Stimulated activated CD8-positive, alpha-beta memory T cell treated with anti-CD3 and anti-CD28 coated beads, Interleukin-12 subunit alpha, Interleukin-12 subunit beta, amount 100 ng/mL, for 1 hour (primary cell): ENCODE measurements at places on chromosomes 7 and 10.

GRCh38 chr7:828793-829561, 3.3 kb upstream of the SUN1 start:
- DNase-seq: no peak

GRCh38 chr10:83448013-83448412, 691.3 kb upstream of the GHITM start:
- no peak for DNase-seq

DNA sequence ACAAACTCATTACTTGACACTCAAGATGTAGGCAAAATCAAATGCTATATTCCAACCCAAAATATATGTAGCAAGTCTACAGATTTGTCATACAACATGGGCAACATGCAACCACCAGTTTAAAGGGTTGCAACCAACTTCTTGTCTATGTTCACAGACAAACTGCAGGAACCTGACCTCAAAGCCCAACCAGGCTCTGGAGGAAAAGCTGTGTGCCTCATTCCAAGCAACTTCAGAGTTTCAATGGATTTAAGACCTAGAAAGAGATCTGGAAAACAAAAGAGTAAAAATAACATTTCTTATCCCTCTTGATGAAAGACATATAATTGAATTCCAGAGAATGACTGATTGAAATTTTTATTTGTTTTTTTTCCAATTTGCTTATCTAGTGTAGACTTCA, 300.5 kb upstream of the ETV1 start:
- DNase-seq: no peak

DNA sequence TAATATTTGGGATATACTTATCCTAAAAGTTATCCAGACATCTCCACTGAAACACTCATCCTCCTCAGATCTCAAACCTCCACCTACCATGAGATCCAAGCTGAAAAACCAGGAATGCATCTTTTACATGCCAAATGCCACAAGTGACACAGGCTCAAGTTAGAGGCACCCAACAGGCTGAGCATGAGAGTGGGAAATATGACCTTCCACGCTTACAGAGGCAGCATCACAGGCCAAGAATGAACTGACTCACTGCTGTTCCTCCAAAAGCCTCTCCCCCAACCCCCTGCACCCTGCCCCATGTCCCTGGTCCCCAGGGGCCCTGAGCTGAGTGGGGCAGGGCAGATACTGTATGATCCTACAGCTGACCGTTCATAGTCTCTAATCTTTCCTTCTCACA, 4.8 kb upstream of the MTPAP start:
- DNase-seq: no peak

GRCh38 chr7:100812729-100813128, 14.6 kb downstream of the EPHB4 start:
- DNase-seq: no peak

DNA sequence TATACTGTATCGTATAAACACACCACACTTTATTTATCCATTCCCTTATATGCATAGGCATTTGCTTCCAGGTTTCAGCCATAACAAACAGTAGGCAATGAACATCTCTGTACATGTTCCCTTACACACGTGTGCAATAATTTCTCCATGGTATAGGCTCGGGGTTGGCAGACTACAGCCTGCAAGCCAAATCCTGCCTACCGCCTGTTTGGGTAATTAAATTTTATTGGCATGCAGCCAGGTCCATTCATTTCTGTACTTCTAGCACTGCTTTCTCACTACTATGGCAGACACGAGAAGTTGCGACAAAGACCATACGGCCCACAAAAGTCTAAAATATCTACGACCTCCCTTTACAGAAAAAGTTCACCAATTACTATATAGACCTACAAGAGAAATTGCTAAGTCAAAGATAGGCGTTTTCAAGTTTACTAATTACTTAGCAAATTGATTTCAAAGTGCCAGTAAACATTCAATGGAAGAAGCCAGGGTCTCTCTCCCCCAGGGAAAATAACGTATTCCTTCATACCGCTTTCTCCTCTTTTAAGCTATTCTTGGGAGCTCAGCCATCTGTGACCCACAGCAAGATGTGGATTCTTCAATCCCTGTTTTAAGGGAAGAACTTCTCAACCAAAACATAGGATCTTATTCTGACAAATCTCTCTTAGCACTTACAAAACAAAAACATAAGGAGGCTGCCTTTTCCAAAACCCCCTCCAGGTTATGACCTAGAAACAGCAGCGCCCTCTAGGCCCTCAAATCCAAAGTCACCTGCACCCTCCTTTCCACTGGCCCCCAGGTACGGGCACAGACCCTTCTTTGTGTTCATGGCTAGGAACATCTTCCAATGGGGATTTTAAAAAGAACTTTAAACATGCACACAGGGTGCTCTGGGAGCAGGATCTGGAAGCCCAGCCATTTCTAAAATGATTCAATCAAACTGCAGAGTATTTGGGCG, 100.5 kb downstream of the FGFR2 start:
- DNase-seq: no peak

DNA sequence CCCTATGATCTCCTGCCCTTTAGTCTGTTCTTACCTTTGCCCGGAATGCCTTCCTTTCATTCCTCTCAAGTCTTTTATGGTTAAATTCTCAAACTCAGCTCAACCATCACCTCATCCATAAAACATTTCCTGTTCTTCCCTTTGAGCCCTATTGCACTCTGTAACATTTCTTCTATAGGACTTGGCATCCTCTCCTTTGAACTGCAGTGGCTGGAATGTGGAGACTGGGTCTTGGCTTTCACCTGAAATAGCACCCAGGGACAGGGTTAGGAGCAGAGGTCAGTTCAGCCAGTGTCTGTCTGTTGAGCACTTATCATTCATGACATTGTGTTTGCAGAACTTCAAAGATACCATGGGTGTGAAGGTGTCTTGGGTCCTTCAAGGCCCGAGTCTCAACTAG, 7.2 kb downstream of the NFE2L3 start:
- no peak for DNase-seq

GRCh38 chr10:103617602-103618385, 124.3 kb downstream of the NEURL1 start:
- DNase-seq: no peak

DNA sequence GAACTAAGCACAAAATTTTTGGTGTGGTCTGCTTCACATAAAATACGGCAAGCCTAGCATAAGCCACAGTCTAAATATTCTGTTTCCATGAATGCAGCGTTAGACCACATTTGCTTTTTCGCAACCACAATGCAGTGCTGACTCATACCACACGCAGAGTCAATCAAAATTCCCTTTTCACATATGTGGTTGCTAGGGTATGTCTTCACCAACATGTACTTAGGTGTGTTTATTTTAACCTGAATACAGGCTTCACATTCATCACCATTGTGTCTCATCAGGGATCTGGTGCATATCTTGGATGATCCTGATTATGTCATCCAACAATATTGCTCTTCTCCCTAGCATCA, 90.8 kb downstream of the CHN2 start:
- peak; percentile 20 for DNase-seq

GRCh38 chr10:79285315-79286197, 61.7 kb upstream of the PPIF start:
- no peak for DNase-seq

DNA sequence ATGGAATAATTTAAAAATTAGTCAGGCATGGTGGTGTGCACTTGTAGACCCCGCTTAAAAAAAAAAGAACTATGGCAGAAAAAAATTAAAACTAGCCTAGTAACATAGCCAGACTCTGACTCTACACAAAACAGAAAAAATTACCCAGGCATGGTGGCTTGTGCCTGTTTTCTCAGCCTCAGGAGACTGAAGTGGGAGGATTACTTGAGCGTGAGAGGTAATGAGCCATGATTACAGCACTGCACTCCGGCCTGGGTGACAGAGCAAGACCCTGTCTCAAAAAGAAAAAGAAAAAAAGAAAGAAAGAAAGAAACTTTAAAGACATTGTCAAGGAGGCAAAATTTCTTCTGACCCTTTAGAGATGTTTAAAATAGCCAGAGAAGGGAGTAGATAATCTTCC, 109.0 kb upstream of the TMEM106B start:
- no peak for DNase-seq

- DNase-seq: no peak
Observed at GRCh38 chr7:150972023-150972468, 6.1 kb downstream of the KCNH2 start.

GRCh38 chr10:77608281-77608680, 29.3 kb downstream of the KCNMA1 start:
- DNase-seq: no peak

DNA sequence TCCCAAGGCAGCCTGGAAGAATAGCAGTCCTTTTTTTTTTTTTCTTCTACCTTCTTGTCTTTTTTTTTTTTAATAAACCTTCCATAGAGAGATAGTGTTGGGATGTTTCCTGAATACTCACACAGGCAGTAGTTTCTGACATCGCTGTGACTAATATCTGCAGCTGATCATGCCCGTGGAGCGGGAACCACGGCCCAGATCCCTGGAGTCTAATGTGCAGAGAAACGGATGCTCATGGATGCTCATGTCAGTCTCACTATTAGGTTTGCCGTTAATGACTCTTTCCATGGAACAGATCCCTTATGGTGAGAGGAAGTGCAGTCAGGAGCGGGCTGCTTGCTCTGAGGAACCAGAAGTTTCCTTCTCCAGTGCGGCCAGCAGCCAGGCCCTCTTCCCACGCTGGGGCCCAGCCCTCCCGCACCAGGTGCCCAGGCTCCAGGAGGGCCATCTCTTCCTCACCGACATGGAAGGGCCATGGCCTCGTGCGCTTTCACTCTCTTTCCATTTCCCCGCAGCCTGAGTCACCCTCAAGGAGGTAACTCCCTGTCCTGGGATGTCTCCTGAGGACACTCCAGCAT, 132.5 kb downstream of the WDR37 start:
- DNase-seq: no peak

DNA sequence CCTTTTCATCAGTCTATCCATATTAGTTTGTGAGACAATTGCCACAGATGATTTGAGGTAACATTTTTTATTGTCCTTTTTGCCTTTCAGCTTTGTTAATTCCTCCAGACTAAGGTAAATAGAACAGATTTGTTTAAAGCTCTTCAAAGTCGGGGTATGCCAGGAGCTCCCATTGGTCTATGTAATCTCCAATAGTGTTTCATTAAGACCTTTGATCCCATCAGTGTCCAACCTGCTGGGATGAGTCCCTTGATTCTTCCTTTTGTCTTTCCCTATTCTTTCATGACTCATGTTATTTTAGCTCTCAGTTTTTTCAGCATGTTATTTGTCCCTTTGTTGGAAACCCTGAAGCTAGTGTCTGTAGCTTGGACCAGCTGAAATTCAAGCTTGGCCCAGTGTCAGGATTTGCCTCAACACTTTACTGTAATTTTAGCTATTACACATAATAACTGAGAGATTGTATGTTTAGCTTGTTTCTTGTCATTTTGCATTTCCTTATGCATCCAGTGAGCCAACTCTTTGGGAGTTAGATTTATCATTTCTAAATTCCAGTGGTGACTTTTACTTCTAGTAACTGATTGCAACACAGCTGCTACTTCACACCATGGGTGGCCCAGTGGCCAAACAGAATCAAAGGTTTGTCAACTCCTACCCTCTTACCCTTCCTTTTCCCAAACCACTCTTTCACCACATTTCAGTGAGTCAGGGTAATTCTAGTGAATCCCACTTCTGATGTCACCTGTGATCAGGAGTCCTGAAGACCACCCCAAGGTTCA, 15.3 kb downstream of the AGBL3 start:
- no peak for DNase-seq

GRCh38 chr10:129960481-129961156, 3.5 kb downstream of the EBF3 start:
- DNase-seq: no peak

- no peak for DNase-seq
Observed at GRCh38 chr7:155375337-155376277, 77.9 kb downstream of the INSIG1 start.

GRCh38 chr10:121694327-121694965, 96.2 kb upstream of the FGFR2 start:
- DNase-seq: no peak

DNA sequence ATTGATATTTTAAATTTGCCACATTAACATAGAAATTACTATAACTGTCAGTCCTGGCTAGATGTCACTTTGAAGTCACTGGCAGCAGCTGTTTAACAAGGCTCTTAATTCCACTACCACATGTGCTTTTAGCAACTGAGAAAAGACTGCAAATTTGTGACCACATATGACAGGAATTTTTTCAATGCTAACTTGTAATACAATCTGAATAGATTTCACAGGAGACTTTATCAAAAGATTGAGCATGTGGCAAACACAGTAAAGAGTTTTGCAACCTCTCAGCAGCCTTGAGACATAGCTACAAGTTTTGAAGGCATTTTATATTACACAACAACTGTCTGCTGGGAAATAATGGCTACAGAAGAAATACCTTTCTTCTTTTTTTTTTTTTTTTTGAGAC, 73.0 kb downstream of the MICU1 start:
- no peak for DNase-seq

DNA sequence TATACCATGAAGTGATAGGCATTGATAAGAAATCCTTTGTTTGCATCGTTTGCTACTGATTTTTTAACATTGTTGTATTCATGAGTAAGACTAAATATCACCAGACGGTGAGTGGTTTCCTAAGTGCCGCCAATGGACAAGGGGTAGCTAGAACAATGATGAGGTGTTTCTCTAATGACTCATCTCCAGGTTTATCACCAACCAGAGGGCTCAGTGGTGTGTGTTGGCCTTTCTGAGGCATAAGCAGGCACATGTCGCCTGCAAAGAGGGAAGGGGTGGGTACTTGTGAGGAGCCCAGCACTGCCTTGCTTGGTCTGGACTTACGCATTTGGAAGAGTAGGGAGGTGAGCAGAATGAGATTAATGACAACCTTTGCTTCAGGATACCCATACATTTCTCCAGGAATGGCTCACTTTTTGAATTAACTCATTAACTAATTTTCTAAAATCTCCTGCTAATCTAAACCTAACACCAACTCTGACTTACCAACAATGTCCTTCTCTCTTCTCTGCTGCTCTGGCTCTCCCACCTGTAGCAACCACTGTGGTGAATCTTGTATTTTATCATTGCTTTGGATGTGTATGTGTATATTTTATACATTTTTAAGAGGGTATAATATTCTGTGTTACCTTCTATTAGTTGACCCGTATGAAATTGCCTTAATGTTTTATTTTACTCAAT, 722.6 kb downstream of the GRID1 start:
- no peak for DNase-seq

- no peak for DNase-seq
Observed at GRCh38 chr7:117020591-117020973, 67.3 kb downstream of the ST7 start.

GRCh38 chr7:28200598-28200997, 20.0 kb upstream of the JAZF1 start:
- DNase-seq: no peak

DNA sequence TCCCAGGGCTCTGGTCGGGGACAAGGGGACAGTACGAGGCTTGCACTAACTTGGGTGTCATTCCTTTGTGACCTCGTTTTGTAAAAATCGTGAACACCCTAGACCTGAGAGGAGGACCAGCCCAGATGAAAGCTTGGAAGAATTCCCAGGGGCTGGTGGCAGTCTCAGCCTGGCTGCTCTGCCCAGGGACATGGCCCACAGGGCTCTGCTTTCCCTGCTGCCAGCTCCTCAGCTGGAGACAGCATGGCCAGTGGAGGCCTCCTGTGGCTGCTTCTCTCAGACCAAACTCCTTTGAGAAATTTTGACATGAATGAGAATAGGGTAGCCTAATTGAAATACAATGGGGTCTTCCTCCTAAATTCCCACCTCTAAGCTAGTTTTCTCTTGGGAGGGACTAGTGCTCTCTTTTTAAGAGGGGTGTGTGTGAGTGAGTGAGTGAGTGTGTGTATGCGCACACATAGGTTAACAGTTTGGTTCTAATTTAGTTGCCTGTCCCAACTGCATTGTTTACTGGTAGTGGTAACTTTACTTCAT, 140.3 kb upstream of the EFCAB10 start:
- DNase-seq: no peak
